ENCODE measurements at places on chromosomes 3 and 15. TPM values are rescaled to one million over a fixed set of nuclear protein-coding genes. Genes with fewer than 3 reads are reported as not detected.

Gene ENTPD3
- total RNA-seq, result not detected

Gene ZNF502
- total RNA-seq, result 4.9 TPM

Gene NANOGP8
- total RNA-seq, result 0.38 TPM

Gene FETUB
- not detected for total RNA-seq

Gene CLN6
- 28.4 TPM for total RNA-seq

Gene PPP1R14D
- not detected for total RNA-seq

Gene UNC13C
- total RNA-seq, result not detected

Gene LOXL1
- total RNA-seq, result 3.0 TPM

Gene GOLGA8B
- 23.5 TPM for total RNA-seq

Gene SIN3A
- total RNA-seq, result 35.7 TPM

Gene IL12A
- total RNA-seq, result 0.33 TPM

Gene CDC25A
- total RNA-seq, result 20.9 TPM

Gene CGGBP1
- total RNA-seq, result 68.6 TPM

Gene COL7A1
- 0.19 TPM for total RNA-seq

All from vein endothelial cell (primary cell).